Fibroblast of upper back skin (primary cell): ENCODE measurements at places on chromosomes 3 and 15.

DNA sequence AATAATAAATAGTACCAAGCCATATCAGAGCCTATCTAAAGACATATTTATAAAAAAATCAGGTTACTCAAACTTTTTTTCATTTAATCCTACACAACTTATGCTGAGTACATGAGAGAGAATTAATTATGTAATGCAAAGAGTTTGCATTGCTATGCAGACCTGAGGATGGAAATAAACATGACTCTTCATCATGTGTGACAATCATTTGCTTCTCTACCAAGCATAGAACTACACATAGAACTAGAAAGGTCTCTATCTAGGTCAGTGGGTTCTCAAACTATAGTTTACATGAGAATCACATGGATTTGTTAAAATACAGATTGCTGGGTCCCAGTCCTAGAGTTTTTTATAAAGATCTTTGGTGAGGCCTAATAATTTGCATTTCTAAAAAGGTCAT lies 86.8 kb downstream of the GBE1 start:
- no peak for DNase-seq

DNA sequence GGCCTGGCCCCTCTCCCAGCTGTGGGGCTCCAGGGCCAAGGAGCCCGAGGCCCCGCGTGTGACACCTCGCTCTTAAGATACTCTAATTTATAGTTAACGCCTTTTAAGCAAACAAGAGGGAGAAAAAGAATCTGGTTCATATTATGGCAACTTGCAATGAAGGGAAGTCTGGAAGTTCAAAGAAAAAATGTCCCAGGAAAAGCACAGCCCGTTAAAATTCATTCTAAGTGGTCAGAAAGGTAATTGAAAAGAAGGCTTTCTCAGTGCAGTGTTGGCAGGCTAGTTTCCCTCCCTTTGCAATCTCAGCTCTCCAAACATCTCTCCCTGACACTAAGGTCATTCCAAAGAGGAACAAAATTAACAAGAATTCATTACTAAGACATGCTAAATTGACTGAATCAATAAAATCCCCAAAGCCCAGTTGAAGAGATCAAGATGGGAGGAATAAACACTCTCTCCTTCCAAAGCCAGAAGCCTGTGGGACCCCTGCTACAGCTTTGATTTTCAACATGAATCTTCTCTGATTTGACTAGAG lies 339.3 kb downstream of the THSD4 start:
- DNase-seq: no peak

GRCh38 chr3:63874769-63875168 lies 11.1 kb downstream of the ATXN7 start:
- DNase-seq: no peak

- DNase-seq: no peak
Observed at GRCh38 chr3:35744419-35744818, 105.1 kb downstream of the ARPP21 start.

DNA sequence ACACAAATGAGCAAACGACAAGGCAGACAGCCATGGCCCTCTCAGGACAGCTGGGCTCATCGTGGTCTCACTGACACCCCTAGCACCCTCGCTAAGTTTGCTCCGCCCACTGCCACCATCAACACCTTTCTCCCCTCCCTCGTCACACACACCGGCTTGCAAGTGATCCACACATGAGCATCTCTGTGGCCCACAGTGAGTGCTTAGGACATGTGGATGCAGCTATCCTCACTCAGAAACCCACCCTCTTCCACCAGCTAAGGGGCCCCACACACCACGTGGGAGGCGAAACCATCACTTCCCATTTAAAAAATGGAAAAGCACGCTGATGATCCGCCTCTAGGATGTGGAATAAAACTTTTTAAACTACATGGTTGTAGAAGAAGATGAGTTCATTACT lies 105.6 kb downstream of the OCA2 start:
- no peak for DNase-seq

GRCh38 chr15:59528961-59529402 lies 82.6 kb upstream of the GCNT3 start:
- peak; percentile 87 for DNase-seq

DNA sequence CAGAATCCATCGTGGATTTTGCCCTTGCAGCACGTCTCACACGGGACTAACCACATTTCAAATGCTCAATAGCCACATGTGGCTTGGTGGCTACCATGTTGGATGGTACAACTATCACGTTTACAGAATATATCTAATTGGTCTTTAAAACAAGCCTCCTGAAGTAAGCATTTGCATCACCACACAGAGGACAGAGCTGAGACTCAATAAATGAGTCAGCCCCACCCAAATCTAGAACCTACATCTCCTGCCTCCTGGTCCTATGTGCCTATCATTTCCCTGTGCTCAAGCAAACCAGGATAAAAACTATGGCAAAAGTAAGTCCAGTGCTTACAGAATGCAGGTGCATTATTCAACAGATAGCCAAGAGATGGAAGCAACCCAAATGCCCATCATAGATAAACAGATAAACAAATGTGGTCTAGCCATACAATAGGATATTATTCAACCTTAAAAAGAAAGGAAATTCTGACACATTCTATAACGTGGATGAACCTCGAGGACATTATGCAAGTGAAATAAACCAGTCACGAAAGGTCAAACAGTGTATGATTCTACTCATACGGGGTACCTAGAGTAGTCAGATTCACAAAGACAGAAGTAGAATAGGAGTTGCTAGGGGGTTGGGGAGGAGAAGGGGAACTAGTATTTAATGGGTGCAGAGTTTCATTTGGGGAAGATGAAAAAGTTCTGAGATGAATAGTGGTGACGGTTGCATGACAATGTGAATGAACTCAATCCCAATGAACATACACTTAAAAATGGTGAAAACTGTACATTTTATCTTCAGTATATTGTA lies 43.9 kb downstream of the SRGAP3 start:
- no peak for DNase-seq

DNA sequence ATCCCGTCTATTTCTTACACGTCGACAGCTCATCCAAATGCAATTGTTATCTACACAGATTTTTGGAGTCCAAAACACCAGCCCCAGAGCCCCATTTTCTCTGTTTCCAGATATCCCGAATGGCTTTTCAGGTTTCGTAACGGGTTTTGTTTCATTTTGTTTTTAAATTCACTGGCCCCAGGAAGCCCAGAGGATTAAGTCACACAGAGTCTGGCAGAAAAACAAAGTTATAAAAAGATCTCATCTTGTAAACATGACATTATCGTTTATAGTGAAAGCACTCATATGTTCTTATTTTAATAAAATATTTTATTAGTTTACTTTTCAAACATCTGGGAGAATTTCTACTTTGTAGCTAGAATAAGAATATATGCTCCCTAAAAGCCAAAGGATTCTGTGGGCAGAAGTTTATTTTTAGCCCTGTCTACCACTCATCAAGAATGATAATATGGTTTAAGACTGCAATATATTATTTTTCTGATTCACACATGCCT lies 149.3 kb upstream of the SLC2A2 start:
- no peak for DNase-seq

- DNase-seq: peak; percentile 34
Observed at GRCh38 chr3:158057666-158058065, 48.6 kb downstream of the SHOX2 start.

DNA sequence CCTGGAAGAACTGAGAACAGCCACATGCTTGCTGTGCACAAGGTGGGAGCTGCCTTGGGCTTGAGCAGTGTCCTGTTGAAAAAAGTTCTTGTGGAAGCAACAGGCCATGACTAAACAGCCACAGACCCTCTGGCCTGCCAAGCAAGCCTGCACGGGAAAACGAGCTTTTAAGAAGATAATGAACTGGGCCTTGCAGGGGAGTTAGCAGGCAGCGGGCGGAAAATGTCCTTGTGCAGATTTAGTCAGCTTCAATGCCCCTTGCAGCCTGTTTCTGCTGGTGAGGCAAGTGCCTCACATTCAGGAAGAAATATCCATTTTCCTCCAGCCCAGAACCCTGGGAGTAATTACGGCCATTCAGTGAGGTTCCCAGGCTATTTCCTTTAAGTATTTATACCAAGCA lies 126.2 kb upstream of the KLHL25 start:
- no peak for DNase-seq
